ENCODE measurements at places on chromosomes 1 and 21. TPM values are rescaled to one million over a fixed set of nuclear protein-coding genes. Genes with fewer than 3 reads are reported as not detected.

Gene NCAM2
- total RNA-seq = 2.6 TPM

Gene C1orf21
- 36.4 TPM for total RNA-seq

Gene ADCY10
- total RNA-seq = not detected

Gene ACTRT2
- total RNA-seq = not detected

Gene TRABD2B
- 2.3 TPM for total RNA-seq

Gene TRIM58
- 1.7 TPM for total RNA-seq

Gene FAM78B
- 1.6 TPM for total RNA-seq

Gene SH2D1B
- not detected for total RNA-seq

Gene WNT2B
- total RNA-seq = 0.66 TPM

Gene CNR2
- total RNA-seq = not detected

DNA sequence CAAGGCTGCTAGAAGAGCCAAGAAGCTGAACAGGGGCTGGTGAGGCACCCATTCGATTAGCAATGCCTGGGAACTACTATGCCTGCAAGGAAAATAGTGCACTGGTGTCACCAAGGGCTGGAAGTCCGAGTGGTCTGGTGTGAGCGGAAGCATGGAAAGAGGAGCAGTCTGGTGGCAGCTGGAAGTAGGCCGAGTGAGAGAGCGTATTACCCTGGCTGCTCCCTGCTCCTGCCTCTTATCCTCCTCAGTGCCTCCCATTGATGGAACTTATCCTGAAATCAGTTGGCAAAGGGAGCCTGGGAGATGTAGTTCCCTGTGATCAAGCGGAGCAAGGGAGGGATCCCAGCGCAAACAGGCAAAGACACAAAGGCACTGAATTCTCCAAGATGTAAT, 9.6 kb downstream of the SMAP2 start:
- peak overlapping the region; percentile 30 for H3K4me3 ChIP-seq
- no peak overlapping the region for H3K27ac ChIP-seq
- H3K4me1 ChIP-seq = no peaks in the 10 kb centered on the region
- no peaks in the 10 kb centered on the region for H3K27me3 ChIP-seq

GRCh38 chr1:6157132-6157527, 23.0 kb downstream of the CHD5 start:
- no peaks in the 10 kb centered on the region for H3K4me1 ChIP-seq
- no peaks in the 10 kb centered on the region for H3K27me3 ChIP-seq
- no peak for DNase-seq
- no peak overlapping the region for H3K4me3 ChIP-seq
- no peak overlapping the region for H3K27ac ChIP-seq
- H3K36me3 ChIP-seq = no peaks in the 10 kb centered on the region

DNA sequence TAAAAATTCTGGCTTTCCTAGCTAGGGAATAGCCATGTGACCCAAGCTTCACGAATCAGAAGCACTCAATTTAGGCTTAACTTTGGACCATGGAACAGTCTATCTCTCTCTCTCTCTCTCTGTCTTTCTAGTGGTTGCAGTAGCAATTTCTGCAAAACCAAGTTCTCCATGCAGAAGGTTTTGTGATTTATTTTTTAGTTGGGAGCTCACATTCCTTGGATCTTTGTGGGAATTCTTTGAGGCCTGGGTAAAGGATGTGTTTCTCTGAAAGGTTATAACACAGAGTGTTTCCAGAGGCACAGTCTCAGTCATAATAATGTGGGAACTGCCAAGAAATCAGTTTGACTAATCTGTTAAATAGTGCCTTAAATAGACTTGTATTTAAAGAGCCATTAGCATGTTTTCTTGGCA, 112.3 kb upstream of the COL11A1 start:
- no peak overlapping the region for H3K4me3 ChIP-seq
- H3K36me3 ChIP-seq = no peaks in the 10 kb centered on the region
- no peaks in the 10 kb centered on the region for H3K27me3 ChIP-seq
- no peak overlapping the region for H3K27ac ChIP-seq

GRCh38 chr1:183983371-183984105, 54.0 kb downstream of the COLGALT2 start:
- no peak overlapping the region for H3K4me3 ChIP-seq
- H3K36me3 ChIP-seq = no peaks in the 10 kb centered on the region
- no peaks in the 10 kb centered on the region for H3K4me1 ChIP-seq
- H3K27ac ChIP-seq = no peak overlapping the region
- DNase-seq = no peak

GRCh38 chr1:113380075-113380474, 10.2 kb upstream of the MAGI3 start:
- H3K27me3 ChIP-seq = no peaks in the 10 kb centered on the region
- no peak for DNase-seq
- H3K27ac ChIP-seq = no peak overlapping the region
- H3K36me3 ChIP-seq = no peaks in the 10 kb centered on the region
- H3K4me3 ChIP-seq = no peak overlapping the region

DNA sequence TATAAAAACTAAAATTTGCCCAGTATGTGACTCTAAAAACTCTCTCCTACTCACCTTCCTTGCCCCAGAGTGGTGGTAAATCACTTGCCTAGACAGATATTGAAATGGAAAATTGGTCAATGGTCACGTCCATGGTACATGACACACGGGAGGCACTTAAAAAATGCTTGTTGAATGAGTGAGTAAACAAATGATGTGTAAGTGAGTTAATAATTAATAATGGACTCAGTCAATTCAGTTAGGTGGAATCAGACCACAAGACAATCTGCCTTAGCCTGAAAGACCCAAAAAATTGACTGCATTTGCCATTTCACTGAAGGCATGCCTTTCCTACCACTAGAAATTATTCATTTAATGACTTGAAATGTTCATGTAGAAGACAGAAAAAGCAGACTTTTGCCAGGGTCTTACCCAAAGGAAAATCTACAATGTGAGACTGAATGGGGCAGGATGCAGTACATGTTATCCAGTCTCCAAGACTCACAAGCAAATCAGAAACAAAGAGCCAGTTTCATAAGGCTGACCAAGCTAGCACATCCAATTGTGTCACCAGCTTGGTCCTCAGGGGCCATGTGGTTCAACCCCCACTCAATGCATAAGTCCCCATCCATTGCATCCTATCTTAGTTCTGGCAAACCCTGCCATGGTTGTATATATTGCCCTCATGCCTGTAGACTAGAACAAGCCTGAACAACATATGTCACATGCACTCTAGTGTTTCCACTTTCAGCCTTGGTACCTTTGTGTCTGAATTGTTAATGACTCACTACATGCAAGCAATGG, 73.6 kb downstream of the TBX15 start:
- H3K27me3 ChIP-seq = no peaks in the 10 kb centered on the region
- H3K27ac ChIP-seq = no peak overlapping the region
- no peaks in the 10 kb centered on the region for H3K36me3 ChIP-seq
- no peak for DNase-seq
- no peaks in the 10 kb centered on the region for H3K4me1 ChIP-seq

DNA sequence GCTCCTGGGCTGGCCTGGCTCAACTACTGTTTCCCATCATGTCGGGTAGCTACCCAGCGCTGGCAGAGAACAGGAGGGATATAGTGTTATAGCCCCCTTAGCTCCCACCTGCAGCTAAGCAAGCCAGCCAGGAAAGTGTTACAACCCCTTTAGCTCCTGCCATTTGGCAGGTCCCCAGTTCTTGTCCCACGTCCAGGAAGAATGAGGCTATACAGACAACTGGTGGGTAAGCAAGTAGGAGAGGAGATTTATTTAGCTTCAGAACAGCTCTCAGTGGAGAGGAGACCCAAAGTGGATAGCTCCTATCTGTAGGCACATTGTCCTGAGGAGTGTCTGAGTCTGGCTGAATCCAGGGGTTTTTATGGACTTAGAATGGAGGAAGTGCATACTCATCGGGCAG, 741.1 kb upstream of the B3GALT2 start:
- no peak overlapping the region for H3K4me3 ChIP-seq
- no peaks in the 10 kb centered on the region for H3K27me3 ChIP-seq
- peaks cover 3% of the 10 kb centered on the region for H3K4me1 ChIP-seq
- no peak overlapping the region for H3K27ac ChIP-seq
- no peak for DNase-seq

DNA sequence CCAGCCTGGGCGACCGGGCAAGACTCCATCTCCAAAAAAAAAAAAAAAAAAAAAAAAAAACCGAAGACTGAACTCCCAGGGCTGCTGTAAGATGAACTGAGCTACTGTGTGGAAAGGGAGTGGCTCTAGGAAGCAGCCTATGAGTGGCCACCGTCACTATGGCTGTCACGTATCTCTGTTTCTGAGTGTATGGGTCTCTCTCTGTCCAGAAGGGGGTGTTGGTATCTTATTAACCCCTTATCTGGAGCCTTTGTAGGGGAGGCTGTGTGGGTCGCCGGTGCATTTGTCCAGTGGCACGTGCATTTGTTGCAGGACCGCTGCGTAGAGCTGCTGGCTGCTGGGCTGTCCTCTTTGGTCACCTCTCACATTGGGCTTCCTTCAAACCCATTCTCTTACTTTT, 326.6 kb downstream of the CAMTA1 start:
- no peak overlapping the region for H3K27ac ChIP-seq
- peaks cover 3% of the 10 kb centered on the region for H3K36me3 ChIP-seq
- H3K4me3 ChIP-seq = no peak overlapping the region
- no peaks in the 10 kb centered on the region for H3K27me3 ChIP-seq

GRCh38 chr1:182658055-182658454, 26.3 kb downstream of the RGS8 start:
- no peaks in the 10 kb centered on the region for H3K27me3 ChIP-seq
- peaks cover 6% of the 10 kb centered on the region for H3K4me1 ChIP-seq
- DNase-seq = no peak
- no peak overlapping the region for H3K27ac ChIP-seq
